ENCODE measurements at places on chromosomes 1 and 21.
A peak's percentile ranks its signal among the peaks of the same experiment; 100 is the strongest.

DNA sequence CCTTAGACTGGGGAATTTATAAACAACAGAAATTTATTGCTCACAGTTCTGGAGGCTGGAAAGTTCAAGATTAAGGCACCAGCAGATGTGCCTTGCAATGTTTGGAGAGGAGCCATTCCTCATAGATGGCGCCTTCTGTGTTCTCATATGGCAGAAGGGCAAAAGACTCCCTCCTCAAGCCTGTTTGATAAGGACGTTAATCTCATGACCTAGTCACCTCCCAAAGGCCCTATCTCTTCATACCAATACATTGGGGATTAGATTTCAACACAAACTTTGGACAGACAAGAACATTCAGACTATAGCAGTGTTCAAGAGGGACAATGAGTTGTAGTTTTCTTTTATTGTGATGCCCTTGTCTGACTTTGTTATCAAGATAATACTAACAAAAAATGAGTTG, 34.3 kb downstream of the PSMG1 start:
- DNase-seq: no peak

DNA sequence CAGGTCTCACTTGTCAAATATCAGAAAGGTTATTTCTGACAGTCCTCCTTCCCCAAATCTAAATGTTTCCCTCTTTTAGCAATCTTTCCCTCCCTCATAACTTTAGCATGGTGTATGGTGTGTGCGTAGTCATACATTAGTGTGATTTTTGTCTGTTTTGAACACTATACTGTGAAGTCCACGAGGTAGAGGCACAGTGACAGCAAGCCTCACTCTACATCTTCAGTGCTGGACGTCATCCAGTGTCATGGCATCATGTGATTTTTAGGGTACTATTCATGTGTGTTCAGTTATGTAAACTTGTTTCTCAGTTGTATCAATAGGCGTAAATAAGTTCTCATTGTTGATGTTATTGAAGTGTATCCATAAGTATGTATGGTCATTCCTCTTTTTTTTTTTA, 39.1 kb downstream of the DYRK1A start:
- no peak for DNase-seq

- no peak for DNase-seq
Observed at GRCh38 chr1:167068761-167069160, 21.4 kb downstream of the GPA33 start.

DNA sequence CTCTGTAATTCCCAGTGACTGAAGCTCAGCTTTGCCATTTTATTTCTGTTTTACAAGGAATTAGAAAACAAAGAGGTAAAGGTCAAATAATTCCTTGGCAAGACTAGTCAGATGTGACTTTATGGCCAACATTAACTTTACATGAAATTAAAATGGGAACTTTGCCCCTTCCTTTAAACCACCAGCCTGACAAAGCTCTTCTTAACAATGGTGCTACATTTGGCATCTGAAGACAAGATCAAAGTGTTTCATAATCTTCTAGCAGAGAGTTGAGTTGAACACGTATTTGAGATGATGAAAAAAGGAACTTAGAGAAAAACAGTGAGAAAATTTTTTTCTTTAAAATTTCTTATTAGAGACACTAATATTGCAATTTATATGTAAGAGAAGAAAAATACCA, 193.8 kb downstream of the AK5 start:
- peak; percentile 70 for DNase-seq

GRCh38 chr1:2927393-2928360, 93.6 kb upstream of the ACTRT2 start:
- DNase-seq: no peak

DNA sequence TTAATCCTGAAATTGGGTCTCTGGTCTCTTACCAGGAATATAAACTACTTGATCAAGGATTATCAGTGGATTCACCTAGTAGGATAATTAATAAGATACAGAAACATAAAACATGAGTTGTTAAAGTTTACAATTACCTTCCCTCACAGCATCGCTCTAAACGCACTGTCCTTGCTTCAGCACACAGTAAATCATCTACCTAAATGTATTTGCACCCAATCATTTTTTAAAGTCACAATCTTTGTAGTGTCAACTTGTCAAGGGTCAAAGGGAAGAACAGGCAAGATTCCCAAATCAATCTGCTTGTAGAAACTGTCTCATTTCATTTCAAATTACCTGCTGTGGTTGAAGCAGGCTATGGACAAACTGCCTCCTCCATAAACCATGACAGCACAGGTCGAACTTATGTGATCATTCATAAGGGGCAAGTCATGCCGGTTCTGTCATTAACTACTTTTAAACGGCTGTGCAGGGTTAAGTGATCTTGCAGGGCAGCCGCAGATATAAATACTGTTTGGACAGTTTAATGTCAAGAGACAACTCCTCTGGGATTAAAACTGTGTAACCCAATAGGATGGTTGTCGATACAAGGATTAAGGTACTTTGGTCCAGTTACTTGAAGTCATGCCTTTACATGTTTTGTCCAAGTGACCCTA, 93.6 kb downstream of the ZNF281 start:
- no peak for DNase-seq

GRCh38 chr1:198128533-198128932, 28.3 kb upstream of the NEK7 start:
- no peak for DNase-seq

DNA sequence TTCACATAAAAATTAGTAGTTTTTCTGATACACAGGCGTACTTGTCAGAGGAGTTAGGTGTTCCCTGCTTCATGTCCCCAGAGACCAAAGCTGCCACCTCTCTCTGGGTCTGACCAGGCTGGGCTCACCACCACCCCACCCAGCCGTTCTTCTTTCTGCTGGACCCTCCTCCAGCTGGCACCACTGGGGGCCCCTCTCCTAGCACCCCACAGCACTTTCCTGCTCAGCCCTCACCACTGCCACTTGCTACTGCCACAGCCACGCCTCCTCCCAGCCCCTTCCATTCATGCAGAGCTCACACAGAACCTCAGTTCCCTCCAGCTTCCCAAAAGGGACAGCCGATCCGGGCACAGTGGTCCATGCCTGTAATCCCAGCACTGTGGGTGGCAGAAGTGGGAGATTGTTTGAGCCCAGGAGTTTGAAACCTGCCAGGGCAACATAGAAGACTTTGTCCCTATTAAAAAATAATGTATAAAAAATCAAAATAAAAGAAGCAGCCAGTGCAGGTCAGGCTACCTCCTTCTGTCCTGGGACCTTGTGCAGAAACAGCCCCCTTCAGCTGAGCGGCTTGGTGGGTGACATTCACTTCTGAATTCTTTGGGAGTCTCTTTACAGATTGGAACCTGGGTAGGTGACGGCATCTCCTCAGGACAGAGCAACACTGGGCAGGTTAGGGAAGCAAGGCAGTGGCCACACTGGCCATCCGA, 208.3 kb downstream of the TOMM20 start:
- DNase-seq: no peak

DNA sequence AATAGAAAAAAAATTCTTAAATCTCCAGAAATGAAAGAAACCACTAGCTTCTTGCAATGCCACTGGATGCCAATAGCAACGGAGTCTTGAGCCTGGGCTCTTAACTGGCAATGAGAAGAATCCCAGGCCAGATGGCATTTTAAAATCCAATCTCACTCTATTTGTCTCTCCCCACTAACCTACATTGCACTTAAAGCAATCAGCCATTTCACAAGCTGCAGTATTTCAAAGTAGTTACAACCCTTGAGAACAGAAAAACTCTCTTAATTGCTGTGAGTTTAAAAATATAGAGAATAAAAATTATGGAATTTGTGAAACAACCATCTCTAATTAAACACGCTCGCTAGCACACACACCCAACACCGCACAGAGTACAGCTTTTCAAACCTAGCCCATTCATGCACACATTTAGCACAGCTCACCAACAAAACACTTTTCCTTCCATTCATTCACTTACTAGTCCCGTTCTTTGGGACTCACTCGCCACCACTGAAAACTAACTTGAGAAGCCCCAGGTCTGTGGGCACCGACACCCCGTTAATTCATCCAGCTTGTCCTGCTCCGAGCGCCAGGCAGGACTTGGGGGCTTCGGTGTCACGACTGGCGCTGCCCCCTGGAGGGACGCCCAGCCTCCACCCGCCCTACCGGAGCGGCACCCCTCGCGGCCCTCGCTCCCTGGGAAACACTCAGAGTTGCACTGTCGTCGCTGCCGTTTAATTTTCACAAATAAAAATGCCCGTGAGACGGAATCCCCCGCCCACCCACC, 1.0 kb downstream of the DDAH1 start:
- no peak for DNase-seq

- no peak for DNase-seq
Observed at GRCh38 chr1:176241385-176242015, 34.4 kb upstream of the COP1 start.

- no peak for DNase-seq
Observed at GRCh38 chr1:36582066-36582755, 99.5 kb upstream of the CSF3R start.

DNA sequence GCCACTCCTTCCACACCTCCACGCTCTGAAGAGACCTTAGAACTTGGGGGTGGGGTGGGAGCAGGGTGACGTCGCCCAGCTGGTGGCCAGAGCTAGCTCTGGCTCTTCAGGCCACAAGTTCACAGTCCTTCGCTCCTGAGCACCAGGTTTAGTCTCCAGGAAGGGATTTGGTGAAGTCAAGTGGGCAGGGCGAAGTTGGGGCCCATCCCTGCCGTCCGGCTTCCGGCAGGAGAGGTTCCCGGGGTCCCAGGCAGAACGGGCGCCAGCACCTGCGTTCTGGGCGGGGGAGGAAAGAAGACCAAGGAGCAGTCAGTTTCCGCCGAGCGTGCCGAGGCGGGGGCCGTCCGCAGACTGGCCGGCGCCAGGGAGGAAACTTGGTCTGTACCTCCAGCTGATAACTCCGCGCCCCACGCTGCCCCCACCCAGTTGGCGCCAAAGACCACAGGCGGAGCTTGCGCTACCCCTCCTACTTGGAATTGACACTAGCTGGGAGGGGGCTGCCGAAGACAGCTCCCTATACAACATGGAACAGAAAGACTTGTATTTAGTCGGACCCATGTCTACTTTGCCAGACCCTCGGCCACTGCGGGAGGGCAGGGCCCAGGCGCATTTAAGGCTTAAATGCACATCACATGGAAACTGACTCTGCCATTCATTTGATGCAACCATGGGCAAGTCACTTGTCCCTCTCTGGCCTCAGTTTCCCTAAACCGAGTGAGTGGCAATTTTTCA, 995 bp downstream of the ID3 start:
- no peak for DNase-seq

DNA sequence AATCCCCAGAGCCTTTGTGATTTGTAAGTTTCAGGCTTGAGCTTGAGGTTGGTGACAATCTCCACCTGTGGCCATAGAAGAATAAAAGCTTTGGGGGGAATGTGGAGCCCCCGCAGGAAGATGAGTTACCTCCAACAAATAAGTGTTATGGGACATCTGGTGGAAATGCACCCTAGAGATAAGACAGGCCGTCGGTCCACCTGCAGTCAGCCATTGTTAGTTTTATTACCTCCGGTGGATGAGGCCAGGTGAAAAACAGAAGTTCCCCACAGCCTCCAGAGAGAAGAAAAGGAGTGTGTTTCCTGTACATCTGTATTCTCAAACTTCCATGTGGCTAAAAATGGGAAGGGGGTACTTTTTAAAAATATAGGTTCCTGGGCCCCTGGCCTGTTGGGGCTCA, 137.4 kb downstream of the KAZN start:
- DNase-seq: no peak

GRCh38 chr21:27734146-27734545, 767.3 kb upstream of the ADAMTS5 start:
- no peak for DNase-seq

GRCh38 chr1:86994061-86994460, 79.6 kb downstream of the HS2ST1 start:
- DNase-seq: no peak

GRCh38 chr1:78650114-78650660, 556 bp downstream of the IFI44 start:
- DNase-seq: no peak

GRCh38 chr1:38452246-38452645, 405.7 kb upstream of the POU3F1 start:
- DNase-seq: no peak

- no peak for DNase-seq
Observed at GRCh38 chr1:56566061-56566744, 13.2 kb downstream of the PLPP3 start.

- DNase-seq: no peak
Observed at GRCh38 chr1:63128556-63128955, 193.8 kb upstream of the FOXD3 start.

DNA sequence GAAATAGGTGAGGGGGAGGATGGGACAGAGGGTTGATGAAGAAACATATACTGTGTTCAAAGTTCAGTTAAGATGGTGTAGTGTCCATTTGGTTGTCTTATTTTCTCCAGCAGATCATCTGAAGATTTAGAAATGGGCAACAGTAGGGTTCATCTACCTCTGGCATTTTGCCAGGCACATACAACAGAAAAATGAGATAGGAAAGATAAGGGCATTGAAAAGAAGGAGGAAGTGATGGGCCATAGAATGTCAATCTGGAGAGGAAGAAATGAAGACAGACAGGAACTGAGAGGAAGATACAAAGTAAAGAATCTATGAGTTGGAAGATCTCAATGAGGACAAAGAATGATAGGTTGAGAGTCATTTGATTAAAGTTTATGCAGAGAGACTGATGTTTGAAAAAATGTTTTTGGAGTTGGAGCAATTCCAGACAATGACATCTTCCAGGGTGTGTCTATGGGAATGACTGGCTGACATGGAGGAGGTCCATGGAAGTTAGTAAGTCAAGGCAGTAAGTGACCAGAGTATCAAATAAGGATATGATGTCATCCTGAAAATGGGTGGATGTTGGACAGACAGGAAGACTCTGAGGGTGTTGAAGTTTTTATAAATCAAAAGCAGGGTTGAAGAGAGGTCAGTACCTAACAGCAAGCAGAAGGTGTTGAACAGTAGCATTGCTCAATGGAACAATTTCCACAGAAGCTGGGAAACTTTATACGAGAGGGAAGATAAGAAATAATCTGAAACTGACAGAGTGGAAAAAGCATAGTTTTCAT, 18.7 kb upstream of the CD55 start:
- no peak for DNase-seq

- no peak for DNase-seq
Observed at GRCh38 chr21:37119421-37120218, 46.6 kb downstream of the TTC3 start.

- no peak for DNase-seq
Observed at GRCh38 chr1:233750139-233750538, 136.2 kb downstream of the KCNK1 start.

- peak; percentile 49 for DNase-seq
Observed at GRCh38 chr1:66302815-66303214, 231.1 kb upstream of the SGIP1 start.

DNA sequence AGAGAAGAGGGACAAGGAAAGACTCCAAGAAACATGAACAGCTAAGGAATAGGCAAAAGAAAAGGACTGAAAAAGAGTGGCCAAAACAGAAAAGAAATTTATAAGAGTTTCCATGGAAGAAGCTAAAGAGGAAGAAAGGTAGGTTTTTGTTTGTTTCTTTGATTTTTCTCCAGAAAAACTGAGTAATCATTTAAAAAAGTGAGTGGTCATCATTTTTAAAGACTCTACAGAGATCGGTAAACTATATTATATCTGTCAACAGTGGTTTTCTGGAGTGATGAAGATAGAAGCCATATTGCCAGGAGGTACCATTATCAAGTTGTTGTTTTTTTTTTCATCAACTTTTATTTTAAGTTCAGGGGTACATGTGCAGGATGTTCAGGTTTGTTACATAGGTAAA, 202.4 kb downstream of the DNAH14 start:
- DNase-seq: no peak

Measured in AML-193 (cell line).